Fibroblast of pulmonary artery (primary cell): ENCODE measurements at places on chromosomes 11 and 22.
A peak's percentile ranks its signal among the peaks of the same experiment; 100 is the strongest.

GRCh38 chr11:12042215-12042676 is 33.8 kb upstream of the DKK3 start:
- DNase-seq, result peak; percentile 94

DNA sequence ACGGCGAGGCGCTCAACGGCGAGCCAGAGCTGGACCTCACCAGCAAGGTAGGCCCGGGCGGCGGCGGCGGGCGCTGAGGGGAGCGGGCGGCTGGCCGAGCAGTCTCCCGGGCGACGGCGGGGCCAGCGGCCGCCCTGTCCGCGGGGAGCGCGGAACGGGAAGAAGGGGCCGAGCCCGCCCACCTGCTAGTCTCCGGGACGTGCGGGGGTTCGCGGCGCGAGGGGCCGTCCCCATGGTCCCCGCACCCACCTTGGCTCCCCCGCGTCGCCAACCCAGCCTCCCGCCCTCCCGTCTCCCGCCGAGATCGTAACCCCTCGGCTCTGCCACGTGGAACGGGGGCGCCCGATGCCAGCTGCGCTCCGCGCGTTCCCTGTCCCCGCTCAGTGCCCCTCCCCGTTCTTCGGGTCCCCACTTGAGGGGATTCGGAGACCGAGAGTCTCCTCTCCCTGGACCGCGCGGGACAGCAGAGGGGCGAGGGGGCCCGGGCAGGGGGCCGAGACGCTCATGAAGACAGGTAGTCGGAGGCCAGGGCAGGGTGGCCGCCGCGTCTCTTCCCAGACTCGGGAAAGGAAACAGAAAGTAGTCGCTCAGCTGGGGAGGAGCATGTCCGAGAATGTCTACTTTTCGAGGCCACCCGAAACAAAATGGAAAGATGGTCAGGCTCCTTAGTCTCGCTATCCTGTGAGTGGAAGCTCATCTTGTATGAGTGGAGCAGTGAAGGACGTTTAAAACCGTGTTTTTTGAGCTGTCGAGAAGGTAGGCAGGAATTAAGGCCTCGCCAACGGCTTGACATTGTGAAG is 557 bp downstream of the GTPBP1 start:
- DNase-seq, result peak; percentile 36

DNA sequence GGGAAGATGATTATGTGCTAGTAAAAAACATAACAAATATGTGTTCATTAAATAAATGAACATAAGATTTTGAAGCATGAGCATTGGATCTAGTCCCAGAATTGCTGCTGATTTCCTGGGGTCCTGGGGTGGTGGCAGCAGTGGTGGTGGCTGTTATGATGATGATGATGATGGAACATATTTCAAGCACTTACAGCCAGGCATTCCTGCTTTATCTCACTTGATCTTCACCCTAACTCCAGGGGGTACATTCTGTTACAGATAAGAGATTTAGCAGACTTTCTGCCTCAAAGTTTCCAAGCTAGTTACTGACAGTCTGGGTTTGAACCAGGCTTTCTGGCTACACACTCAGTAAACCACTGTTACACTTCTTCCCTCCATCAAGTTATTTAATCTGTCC is 5.2 kb downstream of the TRAPPC4 start:
- no peak for DNase-seq

DNA sequence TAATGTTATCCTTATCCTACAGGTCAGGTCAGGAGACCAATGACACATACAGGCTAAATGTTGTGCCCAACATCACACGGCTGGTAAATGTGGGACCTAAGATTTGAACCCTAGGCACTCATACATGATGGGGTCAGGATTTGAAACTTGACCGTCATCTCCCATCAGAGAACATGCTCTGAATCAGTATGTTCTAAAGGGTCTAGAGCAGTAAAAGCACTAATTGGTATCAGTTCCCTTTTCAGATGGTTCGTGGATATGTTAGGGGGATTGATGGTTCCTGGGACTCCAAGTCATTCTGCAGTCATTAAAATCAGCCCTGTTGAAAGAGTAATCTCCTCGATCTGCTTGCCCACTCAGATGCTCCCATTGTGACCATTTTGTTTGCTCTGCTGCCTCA is 65.5 kb downstream of the BMAL1 start:
- no peak for DNase-seq

DNA sequence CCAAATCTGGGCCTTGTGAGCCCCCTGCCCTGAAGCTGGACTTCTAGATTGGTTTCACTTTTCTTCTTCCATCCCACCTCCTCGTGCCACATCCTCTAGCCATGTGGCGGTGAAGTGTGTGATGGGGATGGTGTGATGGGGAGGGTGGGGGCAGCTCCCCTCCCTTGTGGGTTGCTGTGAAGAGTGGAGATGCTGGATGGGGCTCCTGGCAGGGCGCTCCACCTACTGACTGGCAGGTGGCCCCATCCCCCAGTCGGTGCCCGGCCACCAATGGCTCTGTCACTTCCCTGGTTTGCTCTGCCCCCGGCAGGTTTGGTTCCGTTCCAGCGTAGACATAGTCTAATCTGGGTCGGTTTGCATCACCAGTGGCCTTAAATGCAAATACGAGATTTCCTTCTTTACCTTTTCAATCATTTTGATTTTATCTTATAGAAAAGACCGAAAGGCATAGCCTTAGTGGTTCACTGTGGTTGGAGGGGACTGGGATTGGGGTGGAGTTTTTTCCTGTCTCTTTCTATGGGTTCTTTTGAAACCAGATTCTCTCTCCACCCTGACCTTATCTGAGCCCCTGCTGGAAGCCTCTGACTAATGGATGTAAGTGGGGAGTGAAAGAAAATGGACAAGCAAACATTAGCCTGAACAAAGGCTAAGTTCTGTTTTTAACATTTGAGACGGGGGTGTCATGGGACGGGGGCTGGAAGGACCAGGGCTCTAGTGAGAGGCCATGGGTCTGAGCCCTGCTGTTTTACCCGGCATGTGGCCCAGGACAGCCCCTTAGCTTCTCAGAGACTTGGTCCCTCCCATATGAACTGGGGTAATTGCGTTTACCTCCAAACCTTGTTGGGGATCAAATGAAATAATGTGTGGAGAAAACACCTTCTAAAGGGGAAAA is 149.3 kb downstream of the CACNA1I start:
- DNase-seq, result no peak

DNA sequence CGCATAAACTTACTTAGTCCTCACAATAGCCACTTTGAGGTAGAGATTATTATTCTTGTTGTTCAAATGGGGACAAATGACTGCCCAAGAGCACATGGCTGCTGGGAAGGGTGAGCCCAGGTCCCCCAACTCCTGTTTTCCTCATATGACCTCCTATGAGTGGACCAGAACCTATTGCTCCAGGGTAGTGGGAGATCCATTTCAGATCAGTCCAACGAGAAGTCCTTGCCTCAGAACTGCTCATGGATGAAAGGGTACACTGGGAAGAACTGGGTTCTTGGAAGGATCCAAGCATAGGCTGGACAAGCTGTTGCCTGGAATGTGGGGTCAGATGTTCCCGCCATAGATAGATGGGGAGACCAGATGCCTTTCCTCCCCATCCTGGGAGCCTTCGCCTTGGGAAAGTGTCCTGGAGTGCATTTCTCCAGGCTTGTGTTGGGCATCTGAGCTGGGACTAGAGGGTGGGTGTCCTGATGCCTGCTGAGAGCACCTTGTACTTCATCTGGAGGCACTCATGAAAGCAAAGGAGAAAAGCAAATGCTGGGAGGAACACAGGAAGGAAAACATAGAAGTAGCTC is 146.3 kb upstream of the B3GAT1 start:
- no peak for DNase-seq

- DNase-seq, result no peak
Observed at GRCh38 chr11:71071736-71072509, 180.5 kb downstream of the SHANK2 start.

DNA sequence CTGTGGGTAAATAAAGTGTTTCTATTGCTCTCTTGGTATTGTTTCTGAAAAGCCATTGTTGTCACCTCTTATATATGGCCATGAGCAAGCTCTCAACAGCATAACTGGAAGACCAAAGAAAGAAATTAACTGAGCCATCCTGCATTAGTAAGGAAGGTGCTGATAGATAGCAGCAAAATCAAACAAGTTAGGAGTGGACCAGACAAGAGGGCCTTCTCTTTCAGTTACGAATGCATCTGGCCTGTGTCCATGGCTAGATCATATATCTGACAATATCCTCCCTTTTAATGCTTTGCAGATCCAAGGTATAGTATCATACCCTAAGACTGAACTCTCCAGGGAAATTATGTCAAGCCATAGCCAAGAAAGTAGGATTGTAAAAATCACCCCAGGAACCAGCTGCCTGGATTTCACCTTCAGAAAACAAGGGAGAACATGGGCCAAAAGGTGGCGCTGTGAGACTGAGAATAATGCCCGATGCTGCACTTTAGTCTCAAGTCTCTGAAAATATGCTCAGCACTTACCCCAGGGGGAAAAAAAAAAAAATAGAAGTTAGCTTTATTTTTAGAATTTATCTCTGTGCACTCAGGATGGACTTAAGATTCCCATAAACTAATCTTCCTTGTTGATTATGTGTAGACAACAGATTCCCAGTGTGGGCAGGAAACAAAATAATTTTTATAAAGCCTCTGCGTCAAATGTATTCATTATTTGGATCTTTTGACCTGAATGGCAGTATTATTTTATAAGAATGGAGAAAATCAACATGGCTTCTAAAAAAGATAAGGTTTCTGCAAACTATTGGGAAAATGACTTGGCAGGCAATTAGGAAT is 415.1 kb downstream of the ETS1 start:
- peak; percentile 96 for DNase-seq

DNA sequence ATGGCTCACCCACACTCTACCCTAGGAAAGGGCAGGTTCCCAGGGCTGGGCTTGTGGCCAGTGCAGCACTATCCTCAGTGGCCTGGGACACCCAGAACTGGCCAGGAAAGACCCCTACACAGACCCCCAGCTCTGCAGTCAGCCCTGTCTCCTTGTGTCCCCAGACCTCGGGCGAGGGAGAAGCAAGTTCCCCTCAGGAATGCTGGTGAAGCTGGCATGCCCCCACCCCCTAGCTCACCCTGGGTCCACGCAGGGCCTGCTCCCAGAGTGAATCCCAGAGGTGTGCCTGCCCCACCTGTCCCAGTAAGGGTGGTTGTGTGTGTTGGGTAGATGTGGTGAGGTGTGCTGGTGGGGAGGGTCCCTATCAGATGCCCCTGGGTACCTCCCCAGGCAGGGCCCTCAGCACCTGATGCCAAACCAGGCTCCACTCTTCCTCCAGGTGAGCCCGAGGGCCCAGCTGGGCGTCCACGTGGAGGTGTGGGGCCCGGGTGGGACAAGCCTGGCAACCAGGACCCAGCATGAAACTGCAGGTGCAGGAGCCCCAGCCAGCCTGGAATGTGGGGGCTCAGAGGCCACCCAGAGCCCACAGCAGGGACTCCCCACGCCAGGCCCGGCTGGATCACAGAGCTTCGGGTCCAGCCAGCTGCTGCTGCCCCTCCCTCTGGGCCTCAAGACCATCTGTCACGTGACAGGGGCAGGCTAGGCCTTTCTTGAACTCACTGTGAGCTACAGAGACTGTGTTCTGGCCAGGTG is 48.4 kb upstream of the KCNQ1OT1 start:
- no peak for DNase-seq

- DNase-seq, result no peak
Observed at GRCh38 chr11:25094085-25094802, 597.4 kb downstream of the LUZP2 start.

- no peak for DNase-seq
Observed at GRCh38 chr22:26068571-26068970, 100.7 kb upstream of the SEZ6L start.

DNA sequence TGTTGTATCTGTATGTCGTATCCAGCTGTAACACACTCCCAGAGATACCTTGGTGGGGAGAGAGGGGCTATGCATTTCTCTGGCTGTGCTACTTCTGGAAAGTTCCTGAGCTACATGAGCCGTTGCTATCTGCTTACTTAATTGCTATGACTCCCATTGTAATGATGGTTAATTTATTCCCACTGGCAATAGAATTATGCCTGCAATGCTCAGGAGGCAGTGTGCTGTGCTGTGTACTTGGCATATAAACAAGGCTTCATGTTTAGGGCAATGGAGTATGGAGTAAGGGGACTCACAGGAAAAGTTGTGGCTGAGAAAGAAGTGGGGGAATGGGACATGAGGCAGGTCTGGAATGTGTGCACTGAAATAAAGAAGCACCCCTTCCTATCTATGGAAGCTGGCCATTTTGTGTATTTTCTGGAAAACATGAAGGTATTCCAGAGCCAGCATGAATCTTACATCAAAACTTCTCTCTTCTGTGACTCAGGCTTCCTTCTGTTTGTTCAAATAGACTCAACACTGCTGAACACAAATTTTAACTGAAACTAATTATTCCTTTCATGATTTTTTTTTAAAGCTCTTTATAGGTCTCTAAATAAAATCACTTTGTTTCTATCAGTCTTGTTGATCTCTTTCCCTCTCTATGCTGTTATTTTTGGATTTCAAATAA is 40.6 kb downstream of the CD44 start:
- DNase-seq, result no peak

- DNase-seq, result no peak
Observed at GRCh38 chr11:22349491-22349890, 11.3 kb downstream of the SLC17A6 start.

DNA sequence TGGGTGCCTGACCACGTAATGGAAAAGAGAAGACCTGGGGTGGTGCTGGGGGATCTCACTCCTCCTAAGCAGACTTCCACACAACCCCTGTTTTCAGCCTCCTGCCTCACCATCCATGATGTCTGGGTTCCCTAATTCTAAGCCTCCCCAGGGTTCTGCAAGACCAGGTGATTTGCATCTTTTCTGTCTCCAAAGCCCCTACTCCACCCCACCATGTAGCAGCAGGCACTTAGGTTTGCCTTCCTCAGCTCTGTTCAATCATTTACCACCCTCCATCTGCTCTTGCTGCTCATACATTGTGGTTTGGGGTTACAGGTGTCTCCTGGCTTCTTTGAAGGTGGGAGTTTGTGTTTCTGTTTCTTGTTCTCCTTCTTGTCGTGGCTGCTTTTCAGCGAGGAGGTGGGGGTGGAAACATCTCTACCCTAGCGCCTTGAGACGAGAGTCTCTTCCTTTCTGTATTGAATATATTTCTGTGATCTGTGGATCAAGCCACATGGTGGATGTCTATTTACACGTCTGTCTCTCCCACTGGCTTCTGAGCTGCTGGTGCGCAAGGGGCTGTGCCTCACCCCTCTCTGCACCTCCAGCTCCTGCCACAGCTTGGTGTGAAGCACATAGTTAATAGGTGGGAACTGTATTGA is 6.6 kb upstream of the SSTR3 start:
- DNase-seq, result no peak

DNA sequence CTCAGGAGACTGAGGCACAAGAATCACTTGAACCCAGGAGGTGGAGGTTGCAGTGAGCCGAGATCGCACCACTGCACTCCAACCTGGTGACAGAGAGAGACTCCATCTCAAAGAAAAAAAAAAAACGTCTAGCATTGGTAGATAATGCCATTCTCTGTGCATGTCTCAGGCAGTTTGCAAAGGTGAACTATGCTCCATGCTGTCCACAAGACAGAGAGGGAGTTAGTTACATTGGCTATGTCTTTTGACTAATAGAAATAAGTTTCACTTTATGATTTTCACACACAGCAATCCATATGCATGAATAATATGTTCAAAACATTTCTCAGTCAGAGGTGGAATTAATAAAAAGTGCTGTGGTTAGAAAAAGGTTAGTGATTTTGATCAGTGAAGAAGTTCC is 591.4 kb downstream of the ETS1 start:
- DNase-seq, result no peak

GRCh38 chr22:48511781-48512327 is 1315.8 kb downstream of the BRD1 start:
- DNase-seq, result no peak

GRCh38 chr22:49202226-49202625 is 625.4 kb downstream of the BRD1 start:
- no peak for DNase-seq
